Dorsolateral prefrontal cortex (tissue), 122 donors: ENCODE measurements at places on chromosomes 11 and 22. TPM values are rescaled to one million over a fixed set of nuclear protein-coding genes. Genes with fewer than 3 reads are reported as not detected.

Gene TIMP3
- total RNA-seq, result 40.0 TPM

Gene KCNK4
- 6.7 TPM for total RNA-seq

DNA sequence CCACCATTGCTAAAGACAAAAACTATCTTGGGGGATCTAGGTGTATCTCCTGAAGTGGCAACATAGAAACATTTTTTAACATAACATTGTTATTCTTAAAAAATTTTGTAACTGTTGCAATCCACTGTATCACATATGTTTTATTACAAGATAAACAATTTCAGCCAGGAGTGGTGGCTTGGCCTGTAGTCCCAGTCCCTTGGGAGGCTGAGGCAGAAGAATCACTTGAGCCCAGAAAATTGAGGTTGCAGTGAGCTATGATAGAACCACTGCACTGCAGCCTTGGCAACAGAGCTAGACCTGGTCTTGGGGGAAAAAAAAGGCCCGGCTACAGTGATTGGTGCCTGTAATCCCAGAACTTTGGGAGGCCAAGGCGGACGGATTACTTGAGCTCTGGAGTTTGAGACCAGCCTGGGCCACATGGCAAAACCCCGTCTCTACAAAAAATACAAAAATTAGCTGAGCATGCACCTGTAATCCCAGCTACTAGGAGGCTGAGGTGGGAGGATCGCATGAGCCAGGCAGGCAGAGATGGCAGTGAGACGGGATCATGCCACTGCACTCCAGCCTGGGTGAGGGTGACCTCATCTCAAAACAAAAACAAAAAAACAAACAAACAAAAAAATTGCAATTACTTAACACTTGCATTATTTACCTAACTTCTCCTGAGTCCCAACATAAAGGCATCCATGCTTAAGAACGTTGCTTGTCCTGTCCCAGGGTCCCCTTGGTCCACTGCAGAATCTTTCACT is 1.5 kb upstream of the DEPDC5 start:
- no peak for DNase-seq

- DNase-seq, result no peak
Measured at GRCh38 chr11:78230161-78230877, 41.6 kb downstream of the USP35 start.

- DNase-seq, result no peak
Measured at GRCh38 chr11:116432301-116432700, 340.5 kb downstream of the BUD13 start.

DNA sequence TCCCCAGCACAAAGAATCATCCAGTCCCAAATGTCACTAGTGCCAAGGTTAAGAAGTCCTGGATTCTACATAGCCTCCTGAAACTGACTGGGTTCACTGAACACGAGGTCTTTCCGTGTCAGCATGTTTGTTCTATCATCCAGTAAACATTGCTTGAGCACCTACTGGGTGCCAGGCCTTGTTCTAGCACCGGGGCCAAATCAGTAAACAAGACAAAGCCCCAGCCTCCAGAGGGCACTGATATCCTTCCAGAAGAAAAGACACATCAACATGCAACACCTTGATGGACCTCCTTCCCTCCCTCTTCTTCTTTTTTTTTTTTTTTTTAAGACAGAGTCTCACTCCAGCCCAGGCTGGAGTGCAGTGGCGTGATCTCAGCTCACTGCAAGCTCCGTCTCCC is 26.9 kb downstream of the TPST2 start:
- DNase-seq, result no peak

- DNase-seq, result no peak
Measured at GRCh38 chr11:47917599-47918369, 62.6 kb upstream of the PTPRJ start.

- no peak for DNase-seq
Measured at GRCh38 chr11:35986947-35987346, 43.1 kb downstream of the LDLRAD3 start.
